ENCODE measurements at places on chromosomes 3 and 15.
A peak's percentile ranks its signal among the peaks of the same experiment; 100 is the strongest.

DNA sequence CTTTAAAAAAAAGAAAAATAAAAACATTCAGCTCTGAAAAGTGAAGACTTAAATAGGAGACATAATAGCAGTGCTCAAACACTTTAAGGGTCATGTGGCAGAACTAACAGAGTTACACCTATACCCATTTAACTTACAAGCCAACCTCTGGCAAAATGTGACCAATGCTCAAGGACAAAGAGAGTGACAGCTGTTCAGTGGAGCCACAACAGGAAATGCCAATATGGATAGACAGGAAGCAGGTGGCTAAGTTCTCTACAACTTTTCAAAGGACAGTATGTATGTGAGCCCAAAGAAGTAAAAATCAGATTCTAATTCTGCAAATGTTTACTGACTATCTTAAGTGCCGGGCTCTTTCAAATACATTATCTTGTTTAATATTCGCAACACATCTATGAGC, 3.4 kb downstream of the TMCC1 start:
- no peak for DNase-seq

- peak; percentile 91 for DNase-seq
These were observed 588.7 kb upstream of the CBLB start for GRCh38 chr3:106457281-106458180.

- no peak for DNase-seq
These were observed 6.9 kb downstream of the NIPA2 start for GRCh38 chr15:22845289-22845900.

DNA sequence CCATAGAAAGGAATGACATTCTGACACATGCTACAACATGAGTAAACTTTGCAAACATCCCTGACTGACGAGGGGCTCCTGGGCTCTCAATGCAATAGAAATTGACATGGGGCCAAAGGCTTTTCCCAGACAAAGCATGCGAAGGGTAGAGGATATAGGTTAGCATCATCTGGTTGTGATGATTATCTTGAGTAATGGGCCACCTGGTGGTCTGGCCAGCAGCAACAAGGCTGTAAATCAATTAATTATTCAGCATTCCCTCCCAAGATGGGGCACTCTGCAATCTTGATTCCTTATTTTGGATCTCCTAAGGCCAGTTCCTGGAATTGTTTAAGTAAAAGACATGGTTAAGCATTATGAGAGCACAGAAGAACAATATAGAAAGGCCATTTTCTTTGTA, 99.2 kb downstream of the AGBL1 start:
- DNase-seq = no peak

GRCh38 chr15:40108061-40108854, 421 bp downstream of the BMF start:
- no peak for DNase-seq

- DNase-seq = no peak
These were observed 469 bp downstream of the MAP6D1 start for GRCh38 chr3:183824761-183825455.

- no peak for DNase-seq
These were observed 66.0 kb downstream of the TRIM71 start for GRCh38 chr3:32883817-32884216.

DNA sequence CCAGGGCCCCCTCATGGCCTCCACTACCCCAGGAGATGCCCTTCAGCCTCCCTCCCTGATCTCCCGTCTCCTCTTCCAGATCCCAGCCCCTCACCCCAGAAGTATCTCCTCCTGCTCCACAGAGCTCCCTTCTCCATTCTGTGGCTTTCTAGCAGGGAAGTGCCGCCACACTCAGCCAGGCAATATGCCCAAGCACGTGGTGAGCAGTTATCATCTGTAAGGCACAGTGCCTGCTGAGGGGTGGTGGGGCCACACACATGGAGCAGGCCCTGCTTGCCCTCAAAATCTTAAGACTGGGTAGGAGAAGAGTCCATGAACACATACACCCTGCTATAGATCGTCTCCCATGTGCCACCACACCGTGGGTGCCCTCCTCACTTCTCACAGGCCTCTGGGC, 2.4 kb upstream of the PHGR1 start:
- DNase-seq = no peak

DNA sequence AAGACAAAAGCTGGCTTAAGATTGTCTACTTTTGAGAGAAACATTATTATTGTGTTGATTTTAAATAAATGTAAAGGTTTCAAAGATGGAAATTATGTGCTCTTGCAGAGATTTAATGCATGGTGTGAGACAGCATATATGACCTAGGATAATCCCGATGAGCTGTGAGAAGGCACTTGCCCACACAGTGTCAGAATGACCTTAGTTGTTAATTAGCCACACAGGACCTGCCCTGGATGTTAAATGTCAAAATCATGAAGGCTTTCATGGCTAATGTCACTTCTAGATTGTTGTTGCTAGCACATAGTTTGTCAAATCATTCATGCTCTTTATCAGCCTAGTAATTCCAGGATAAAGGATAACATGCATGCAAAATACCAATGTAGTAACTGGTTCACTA, 135.3 kb upstream of the GAP43 start:
- DNase-seq = no peak

- DNase-seq = no peak
These were observed 679.3 kb downstream of the OTOL1 start for GRCh38 chr3:162175878-162176277.

- DNase-seq = no peak
These were observed 31.3 kb upstream of the SACM1L start for GRCh38 chr3:45657853-45658252.

GRCh38 chr3:20108869-20109268, 68.6 kb downstream of the KAT2B start:
- DNase-seq = no peak

- DNase-seq = no peak
These were observed 164.6 kb downstream of the CHSY1 start for GRCh38 chr15:101087172-101087769.

DNA sequence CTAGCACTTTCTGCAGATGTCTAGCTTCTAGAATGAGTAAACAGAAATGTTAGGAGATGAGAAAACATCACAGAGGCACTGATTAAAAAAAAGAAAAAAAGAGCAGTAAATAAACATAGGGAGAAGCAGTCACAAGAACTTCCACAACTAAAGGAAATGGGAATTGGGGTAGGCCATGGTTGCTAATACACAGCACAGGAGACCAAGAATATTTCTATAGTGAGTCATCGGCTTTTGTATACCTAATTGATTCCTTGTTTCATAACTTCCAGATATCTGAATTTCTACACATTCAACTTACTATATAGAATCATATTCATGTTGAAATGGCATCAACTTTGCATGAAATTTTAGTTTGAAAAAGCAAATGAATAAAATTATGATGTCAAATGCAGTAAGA, 47.3 kb upstream of the TCF12 start:
- DNase-seq = peak; percentile 49

DNA sequence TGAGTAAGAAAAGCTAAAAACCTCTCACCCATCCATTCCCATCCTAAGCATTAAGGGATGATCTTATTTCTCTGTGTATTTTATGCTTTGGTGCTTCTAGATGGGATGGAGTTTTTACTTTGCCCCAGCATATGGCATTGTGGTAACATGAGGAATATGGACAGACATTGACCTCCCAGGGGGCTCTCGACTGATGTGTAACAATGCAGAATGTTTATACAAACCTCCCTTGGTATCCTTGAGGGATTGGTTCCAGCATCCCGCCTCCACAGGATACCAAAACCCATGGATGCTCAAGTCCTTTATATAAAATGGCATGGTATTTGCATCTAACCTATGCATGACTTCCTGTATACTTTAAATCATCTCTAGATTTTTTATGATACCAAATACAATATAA, 21.6 kb downstream of the PDIA5 start:
- no peak for DNase-seq

DNA sequence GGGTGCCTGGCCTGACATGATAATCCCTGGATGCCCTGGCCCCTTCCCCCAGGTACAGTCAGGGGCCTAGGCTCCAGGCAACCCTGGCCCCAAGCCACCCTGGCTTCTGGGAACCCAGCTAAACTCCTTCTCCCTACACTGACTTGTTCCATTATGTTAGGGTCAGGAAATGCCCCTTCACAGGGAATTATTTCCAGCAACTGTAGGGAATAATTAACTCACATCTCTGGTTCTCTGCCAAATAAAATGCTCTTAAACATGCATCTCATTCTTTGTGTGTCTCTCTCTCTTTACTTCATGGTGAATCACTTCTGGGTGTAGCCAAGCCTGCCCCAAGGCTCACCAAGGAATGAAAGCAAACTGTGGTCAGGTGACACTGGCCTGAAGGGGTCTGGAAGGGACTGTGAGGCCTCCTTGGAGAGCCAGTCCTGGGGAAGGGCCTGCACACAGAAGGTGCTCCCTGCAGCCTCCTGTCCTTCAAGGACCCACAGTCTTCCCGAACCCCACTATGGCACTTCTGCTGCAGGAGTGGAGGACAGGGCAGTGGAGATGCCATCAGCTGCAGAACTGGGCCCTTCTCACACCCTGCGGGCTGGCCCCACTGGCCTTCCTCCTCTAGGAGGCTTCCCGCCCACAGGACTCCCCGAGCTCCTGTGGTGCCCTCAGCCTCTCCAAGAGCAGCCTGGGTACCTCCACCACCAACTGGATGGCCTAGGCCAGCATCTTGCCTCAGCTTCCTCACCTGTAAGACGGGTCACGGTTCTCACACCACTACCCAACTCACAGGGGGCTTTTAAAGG, 17.6 kb downstream of the TKT start:
- DNase-seq = peak; percentile 88

DNA sequence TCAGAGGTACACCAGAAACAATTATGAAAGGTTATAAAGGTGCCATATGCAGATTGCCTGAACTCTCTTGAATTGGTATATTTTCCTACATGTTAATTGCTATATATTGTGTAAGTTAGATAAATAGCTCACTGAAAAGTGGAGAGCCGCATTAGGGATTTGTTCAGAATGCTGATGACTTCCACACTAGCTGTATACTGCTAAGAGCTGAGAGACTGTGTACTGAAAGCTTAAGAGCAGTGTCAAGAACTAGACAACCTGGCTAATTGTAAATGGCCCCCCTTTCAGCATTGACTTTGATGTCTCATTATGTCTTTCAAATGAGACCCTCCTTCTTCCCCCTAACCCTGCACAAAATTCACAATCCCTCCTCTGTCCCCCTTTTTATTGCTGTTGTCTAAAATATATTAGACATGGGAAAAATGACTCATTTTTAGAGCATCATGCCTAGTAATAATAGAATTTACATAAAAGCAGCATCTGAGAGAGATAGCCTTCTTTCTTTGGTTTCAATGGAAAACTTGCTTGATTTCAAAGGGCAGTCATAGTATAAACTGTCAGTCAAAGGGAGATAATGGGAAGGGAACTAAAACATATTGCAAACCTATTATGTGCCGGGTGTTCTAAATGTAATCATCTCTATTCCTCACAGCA, 34.7 kb upstream of the GREM1 start:
- DNase-seq = no peak

GRCh38 chr3:189773056-189773455, 141.9 kb downstream of the TP63 start:
- no peak for DNase-seq
